ENCODE measurements at places on chromosomes 1 and 21.

DNA sequence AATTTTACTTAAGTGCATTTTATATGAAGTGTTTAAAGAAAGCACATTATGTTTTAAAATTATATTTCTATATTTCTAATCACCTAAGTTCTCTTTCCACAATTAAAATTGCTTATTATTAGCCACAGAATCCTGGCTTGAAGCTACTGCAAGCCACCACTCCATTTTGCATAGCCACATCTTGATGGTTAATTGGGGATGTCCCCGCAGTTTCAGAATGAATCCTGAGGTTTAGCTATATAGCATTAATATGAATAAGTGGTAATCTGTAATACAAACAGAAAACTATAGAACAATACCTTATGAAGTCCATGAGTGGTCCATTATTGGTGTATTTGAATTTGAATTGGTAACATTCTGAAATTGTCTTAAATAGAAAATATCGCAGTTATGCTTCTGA is 11.6 kb upstream of the GOLPH3L start:
- no peak for DNase-seq

DNA sequence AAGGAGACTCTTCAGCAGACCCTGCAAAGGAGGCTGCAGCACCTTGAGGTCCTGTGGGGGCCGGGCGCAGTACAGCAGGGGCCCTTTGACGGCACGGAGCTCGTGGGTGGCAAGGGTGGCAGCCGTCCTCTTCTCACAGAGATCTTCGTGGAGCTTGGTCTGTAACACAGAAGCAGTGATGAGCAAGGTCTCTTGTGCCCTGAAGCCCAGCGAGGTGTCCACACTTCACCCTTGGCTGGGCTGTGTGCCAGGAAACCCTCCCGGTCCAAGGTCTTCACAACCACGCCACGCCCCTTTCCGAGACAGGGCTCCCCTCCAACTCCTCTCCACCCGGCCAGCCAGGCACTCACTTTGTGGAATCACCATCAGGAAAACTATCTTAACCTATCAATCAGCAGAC is 11.3 kb downstream of the LRRC47 start:
- no peak for DNase-seq

DNA sequence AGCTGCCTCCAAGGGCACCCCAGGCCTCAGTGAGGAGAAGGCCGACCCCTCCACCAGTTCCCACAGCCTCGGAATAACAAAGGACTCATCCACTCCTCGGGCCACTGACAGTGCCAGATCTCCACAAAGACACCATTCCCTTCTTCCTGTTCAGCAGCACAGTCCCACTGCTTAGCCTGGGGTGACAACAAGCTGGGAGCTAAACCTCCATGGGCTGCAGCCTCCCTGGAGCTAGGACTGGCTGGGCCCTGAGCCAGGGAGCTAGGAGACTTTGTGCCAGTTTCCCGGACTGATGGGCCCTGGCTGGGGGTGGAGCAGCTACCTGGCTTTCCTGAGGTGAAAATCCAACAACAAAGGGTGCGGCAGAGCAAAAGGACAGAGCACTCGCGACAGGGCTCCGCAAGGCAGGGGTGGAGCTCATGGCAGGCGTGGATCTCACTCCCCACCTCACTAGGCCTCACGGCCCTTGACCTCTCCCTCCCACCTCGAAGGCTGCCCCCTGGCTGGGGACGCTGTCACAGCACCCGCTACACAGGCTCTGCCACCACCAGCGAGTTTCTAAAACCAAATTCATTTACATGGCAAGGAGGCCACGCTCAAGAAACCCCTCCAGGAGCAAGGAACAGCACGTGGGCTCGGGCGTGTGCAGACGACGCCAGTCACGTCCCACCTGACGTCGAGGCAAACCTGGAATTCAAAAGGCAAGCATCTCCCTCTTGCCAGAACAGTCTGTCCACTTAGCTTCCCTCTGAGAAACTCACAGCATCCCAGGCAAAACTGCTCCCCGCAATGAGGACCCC is 13.8 kb downstream of the SLC35E2B start:
- no peak for DNase-seq

- DNase-seq, result no peak
These were observed 48.1 kb upstream of the FNBP1L start for GRCh38 chr1:93399781-93400180.

DNA sequence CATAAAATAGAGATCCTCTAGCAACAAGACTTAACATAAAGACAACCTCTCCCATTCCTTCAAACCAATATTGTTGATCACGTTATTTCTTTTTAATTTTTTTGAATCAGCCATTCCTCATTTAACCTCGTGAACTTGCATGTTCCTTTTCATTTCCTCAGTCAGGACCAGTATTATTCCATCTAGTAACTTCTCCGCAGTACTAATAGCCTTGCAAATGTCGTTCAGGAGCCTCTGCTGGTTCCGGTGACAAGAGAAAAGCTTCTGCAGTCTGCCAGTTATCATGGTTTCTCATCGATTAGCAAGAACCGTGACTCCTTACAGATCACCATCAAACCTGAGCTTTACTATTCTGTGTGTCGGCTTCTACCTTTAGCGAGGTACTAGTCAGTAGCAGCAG is 3.0 kb downstream of the APP start:
- DNase-seq, result no peak

DNA sequence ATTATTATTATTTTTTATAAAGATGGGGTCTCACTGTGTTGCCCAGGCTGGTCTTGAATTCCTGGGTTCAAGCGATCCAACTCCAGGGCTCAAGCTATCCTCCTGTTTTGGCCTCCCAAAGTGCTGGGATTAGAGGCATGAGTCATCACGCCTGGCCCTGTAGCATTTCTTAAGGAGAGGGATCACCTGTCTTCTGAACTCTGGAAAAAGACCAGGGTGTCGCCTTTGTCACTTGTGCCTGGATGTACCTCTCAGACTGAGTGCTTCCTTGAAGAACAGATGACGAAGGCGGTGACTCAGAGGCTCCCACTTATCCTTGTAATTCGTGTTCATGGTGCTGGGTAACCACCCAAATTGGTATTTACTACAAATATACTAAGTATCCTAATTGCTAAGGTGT is 2.4 kb upstream of the CGN start:
- no peak for DNase-seq

- no peak for DNase-seq
These were observed 77.5 kb downstream of the RPAP2 start for GRCh38 chr1:92376345-92376744.
